Heart right ventricle (tissue), 16 donors: ENCODE measurements at places on chromosomes 16 and 17. TPM values are rescaled to one million over a fixed set of nuclear protein-coding genes. Genes with fewer than 3 reads are reported as not detected.

GRCh38 chr16:46688101-46688653, 801 bp downstream of the VPS35 start:
- DNase-seq, result peak; percentile 31

DNA sequence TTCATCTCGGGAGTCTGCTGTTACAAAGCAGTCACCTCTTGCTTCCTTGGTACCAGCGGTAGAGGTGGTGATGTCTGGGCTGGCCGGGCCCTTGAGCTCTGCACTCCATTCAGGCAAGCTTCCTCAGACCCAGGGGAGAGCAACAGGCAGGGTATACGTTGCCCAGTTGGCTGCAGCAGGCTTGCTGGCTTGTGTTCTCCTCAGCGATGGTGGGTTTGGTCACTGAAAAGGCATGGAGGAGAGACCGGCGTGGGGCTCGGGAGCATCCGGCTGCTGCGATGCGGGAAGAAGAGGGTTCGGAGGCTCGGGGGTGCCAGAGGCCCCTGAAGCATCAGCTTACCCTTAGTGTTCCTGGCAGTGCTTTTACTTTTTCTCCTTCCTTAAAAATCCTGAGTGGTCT, 25.8 kb downstream of the SAP30BP start:
- no peak for DNase-seq

Gene TMEM238L
- total RNA-seq, result not detected

Gene SEPTIN12
- total RNA-seq, result not detected

Gene ZSCAN32
- total RNA-seq, result 5.5 TPM

Gene TNFRSF17
- not detected for total RNA-seq

Gene KRT39
- not detected for total RNA-seq
